NCI-H2171 (cell line): ENCODE measurements at places on chromosomes 7 and 10.

DNA sequence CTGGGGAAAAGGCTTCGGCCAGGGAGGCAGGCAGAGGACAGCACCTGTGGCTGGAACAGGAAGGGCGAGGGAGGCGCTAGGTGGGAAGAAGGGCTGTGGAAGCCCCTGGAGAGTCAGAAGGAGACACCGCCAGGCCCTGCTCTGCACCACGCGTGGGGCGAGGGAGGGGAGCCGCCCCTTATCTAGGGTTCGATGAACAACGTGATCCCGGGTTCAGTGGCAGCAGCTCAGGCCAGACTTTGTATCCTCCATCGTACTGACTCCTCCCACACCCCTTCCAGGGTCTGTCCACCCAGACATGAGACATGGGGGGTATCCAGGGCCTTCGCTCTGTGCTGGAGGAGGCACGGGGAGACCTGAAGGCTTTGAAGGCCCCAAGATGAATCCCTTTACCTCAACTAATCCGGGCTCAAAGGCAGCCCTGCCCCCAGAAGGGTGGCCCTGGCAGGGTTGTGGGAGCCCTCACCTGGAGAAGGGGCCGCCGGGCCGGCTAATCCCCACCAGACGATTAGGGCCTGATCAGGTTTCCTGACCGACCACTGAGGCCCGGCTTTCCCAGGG lies 110.8 kb downstream of the PDGFA start:
- DNase-seq = no peak

DNA sequence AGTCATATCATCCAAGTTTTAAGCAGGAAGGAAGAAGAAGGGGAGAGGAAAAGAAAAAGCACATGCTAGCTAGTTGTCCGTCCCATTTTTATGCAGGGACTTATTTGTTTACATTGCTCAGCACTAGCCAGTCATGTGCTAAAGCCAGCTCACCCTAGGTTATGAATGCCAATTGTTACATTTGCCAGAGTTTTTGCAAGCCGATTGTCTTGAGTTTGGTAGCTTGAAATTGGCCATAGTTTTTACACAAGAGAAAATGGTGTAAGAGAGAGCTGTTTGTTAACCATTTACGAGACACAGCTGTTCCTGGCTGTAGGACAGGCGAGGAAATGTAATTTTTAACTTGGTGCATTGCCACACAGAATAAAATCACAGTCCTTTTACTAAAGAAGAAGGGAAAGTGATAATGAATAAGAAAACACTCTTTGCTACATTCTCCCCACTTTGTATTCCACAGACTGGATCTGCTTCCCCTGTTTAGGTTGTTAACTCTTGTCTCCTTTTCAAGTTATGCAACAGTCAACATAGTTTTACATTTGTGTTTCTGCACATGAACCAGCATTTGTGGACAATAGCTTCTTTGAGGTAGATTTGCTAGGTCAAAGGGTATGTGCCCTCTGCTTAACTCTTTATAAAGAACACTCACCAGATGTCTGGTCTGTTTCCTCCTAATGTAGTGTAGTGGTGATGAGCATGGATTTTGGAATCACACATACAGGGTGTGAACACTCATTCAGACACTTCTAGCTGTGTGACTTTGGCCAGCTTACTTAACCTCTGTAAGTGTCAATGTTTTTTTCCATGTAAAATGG lies 357.2 kb downstream of the LRMDA start:
- DNase-seq = no peak

DNA sequence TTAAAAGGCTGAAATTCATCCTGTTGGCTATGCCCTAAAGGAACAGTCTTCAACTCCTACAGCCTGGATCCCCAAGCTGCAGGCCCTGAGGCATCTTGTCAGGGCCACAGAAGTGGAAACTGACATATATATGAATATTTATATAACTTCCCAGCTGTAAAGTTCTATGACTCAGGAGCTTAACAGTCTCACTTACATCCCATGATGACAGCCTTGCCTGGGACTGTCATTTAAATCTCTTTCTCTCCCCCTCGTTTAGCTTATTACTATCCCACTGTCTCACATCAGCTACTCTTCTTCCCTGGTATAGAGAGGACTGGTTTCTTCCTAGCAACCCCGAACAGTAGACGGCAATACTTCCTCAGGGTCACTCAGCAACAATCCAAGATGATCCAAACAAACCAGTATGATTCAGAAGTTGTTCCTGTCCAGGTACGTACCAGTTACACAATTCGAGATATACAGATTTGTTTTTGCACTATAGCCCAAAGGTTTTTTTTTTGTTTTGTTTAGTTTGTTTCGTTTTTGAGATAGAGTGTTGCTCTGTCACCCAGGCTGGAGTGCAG lies 22.7 kb downstream of the KIAA1549 start:
- no peak for DNase-seq

GRCh38 chr7:154568346-154568745 lies 434.6 kb downstream of the PAXIP1 start:
- no peak for DNase-seq

GRCh38 chr10:94103801-94104221 lies 110.1 kb downstream of the PLCE1 start:
- no peak for DNase-seq

GRCh38 chr10:70777063-70777875 lies 7.9 kb downstream of the TBATA start:
- DNase-seq = no peak

DNA sequence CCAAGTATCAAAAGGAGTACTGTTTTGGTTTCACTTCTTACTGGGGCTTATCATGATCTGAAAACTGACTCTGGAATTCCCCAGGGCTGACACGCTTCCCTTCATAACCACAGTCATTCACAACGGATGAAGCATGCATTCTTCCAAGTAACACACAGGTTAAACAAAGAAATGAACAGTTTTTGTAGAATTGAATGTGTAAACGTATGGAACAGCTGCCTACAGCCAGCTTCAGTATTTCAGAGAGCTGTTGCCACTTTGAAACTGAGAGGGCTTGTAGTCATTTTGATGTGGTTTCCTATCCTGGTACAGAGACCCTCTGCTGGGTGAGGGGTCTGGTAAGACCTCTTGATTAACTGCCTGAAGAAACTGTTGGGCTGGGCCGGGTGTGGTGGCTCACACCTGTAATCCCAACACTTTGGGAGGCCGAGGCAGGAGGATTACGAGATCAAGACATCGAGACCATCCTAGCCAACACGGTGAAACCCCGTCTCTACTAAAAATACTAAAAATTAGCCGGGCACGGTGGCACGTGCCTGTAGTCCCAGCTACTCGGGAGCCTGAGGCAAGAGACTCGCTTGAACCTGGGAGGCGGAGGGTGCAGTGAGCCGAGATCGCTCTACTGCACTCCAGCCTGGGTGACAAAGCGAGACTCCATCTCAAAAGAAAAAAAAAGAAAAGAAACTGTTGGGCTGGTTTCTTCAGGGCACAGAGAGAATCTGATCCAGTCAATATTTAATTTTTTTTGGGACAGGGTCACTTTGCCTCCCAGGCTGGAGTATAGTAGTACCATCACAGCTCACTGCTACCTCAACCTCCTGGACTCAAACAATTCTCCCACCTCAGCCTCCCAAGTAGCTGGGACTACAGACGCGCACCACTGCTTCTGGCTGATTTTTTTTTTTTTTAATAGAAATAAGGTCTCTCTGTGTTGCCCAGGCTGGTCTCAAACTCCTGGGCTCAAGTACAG lies 4.7 kb downstream of the NFE2L3 start:
- no peak for DNase-seq

GRCh38 chr10:34102893-34103506 lies 712.1 kb downstream of the PARD3 start:
- no peak for DNase-seq

GRCh38 chr7:93884541-93884940 lies 6.0 kb downstream of the TFPI2 start:
- no peak for DNase-seq

DNA sequence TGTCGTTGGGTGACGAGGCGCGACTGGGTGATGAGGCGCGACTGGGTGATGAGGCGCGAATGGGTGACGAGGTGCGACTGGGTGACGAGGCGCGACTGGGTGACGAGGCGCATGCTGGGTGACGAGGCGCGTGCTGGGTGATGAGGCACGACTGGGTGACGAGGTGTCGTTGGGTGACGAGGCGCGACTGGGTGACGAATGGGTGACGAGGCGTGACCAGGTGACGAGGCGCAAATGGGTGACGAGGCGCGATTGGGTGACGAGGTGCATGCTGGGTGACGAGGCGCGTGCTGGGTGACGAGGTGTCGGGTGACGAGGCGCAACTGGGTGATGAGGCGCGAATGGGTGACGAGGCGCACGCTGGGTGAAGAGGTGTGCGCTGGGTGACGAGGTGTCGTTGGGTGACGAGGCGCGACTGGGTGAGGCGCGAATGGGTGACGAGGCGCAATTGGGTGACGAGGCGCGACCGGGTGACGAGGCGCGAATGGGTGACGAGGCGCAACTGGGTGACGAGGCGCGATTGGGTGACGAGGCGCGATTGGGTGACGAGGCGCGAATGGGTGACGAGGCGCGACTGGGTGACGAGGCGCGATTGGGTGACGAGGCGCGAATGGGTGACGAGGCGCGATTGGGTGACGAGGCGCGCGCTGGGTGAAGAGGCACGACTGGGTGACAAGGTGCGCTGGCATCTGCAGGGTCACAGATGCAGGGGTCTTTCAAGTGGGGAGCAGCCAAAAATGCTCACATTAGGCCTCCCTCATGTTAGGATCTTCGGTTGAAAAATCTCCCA lies 7.9 kb upstream of the NOM1 start:
- DNase-seq = no peak

- DNase-seq = no peak
Observed at GRCh38 chr7:79494046-79494445, 40.6 kb upstream of the MAGI2 start.
